ACHN (cell line): ENCODE measurements at places on chromosomes 1 and 21.

DNA sequence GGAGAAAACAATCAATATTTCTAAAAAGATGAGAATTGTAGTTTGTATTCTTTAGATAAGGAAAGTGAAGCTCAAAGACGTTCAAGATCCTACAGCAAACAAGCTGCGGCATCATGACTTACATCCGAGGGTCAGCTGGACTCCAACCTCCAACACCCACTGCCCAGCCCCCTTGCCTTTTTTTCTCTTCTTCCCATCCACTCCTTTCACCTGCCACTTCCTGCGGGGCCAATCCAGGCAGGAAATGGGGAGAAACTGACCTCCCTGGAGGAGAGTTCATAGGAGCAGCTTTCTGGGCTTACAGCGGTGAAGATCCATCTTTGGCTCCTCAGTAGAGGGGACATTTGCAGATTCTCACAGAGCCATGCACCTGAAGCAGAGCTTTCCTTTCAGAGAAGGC lies 361.5 kb downstream of the PTPRU start:
- no peak for DNase-seq

- DNase-seq, result no peak
Measured at GRCh38 chr1:26181586-26182382, 4.5 kb downstream of the CNKSR1 start.

- DNase-seq, result peak; percentile 95
Measured at GRCh38 chr1:24266398-24266941, 52.7 kb upstream of the GRHL3 start.

DNA sequence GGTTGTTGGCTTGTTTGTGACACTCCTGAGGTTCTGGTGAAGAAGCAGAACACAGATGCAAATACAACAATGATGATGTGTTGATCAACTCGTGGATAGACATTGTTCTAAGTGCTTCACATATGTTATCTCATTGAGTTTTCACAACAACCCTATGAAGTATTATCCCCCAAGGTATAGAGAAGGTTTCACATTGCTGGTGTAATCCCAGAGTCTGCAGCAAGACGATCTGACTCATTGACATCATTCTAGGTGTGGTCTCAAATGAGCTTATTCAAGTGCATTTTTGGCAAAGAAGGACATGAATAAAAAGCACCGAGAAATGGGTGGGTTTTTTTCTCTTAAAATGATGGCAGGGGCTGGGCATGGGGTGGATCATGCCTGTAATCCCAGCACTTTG lies 64.1 kb upstream of the SCAF4 start:
- no peak for DNase-seq

DNA sequence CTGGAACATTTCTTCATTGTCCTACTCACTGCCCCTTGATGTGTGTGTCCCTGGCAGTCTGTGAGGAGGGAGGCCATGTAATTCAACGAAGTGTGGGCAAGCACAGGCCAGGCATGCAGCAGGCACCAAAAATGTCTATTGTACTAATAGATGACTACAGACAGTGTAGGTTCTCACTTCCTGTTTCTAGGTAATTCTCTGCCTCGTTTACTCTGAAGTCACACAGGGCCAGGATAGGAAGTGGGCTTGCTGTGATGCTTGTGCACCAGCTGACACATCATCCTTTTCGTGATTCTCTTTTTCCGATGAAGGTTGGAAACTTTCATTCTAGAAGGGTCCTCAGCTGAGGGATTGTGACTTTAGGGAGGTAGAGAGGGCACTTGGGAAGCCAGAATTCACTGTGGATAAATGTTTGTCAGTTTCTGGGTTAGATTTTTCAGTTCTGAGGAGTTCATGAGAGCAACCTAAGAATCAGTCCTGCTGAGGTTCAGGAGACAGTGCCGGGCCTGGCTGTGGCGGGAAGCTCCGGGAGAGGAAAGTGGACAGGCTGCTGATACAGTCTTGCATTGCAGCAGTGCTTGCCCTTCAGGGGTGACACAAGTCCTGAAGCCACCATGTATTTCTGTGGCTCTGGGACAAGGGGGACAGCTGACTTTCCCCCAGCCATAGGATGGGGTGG lies 4.3 kb upstream of the CSF1 start:
- no peak for DNase-seq

DNA sequence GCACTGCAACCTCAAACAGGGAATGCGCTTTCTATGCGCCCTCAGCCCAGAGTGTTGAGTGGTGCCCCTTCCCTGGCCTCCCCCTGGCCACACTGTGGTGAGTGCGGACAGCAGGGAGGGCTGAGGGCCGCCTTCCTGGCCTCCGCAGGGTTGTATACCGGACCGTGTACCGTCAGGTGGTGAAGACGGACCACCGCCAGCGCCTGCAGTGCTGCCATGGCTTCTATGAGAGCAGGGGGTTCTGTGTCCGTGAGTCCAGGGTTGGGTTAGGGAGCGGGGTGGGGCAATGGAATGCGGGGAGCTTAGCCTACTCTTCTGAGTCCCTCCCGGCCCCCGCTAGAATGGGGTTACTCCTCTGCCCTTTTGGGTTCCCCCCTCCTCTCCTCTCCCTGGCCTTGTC lies 11.7 kb downstream of the PEAR1 start:
- no peak for DNase-seq
